SJSA1 (cell line): ENCODE measurements at places on chromosomes 4 and X. TPM values are rescaled to one million over a fixed set of nuclear protein-coding genes. Genes with fewer than 3 reads are reported as not detected.

Gene ZMAT1
- 0.08 TPM in 1 of 2 replicates, not detected in the other for total RNA-seq

Gene EDA
- total RNA-seq: not detected in 2 replicates

GRCh38 chrX:41152221-41152620, 67.0 kb downstream of the USP9X start:
- DNase-seq: no peak

Gene DOK7
- total RNA-seq: 0.05 TPM in 1 of 2 replicates, not detected in the other

DNA sequence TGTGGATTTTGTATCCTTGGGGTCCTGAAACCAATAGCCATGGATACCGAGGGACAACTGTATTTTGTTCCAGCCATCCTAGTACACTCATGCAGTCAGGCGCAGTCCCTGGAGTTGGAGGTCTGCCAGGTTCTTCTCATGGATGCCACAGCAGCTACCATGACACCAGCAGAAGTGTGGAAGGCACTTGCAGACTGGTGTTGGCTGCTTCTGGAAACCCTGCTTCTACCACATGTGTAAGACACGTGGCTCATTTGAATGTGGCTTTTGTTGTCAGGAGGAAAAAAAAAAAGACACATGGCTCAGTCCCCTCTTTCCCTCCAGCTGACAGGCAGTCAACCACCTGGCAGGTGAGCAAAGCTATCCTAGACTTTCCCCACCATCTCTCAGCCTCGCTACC, 19.4 kb downstream of the DRD5 start:
- no peak for DNase-seq

DNA sequence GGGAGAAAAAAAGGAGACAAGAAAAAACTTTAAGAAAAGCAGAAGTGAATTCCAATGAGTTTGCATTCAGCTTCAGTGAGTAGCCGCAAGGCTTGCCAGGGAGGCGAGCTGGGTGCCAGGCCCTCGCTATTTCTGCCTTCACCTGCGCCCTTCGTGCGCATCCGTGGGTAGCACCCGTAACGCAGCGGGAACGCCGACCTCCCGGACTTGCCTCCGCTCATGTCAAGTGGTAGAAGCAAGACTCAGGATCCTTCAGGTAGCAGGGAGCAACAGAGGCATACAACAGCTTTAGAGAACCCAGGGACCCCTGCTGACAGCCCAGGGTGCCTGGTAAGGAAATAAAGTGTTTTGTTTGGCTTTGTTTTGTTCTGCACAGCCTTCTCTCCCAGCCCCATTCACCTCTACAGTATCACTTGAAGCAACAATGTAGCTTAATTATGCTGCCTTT, 140.0 kb upstream of the BCOR start:
- DNase-seq: no peak

DNA sequence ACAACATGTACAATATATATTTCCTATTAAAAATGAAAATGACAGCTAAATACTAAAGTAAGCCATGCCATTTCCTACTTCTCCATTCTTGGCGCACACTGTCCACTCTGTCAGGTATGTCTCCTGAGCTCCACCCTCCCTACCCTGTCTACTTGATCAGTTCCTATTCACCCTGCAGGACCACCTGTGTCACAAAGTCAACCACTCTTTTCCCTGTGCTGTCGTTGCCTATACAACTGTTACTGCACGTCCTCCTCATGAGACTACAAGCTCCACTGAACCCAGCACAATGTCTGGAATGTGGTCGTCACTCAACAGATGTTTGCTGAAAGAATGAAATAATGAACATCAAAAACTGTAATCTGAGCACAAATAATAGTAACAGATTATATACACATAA, 54.9 kb downstream of the SLC9A7 start:
- no peak for DNase-seq

DNA sequence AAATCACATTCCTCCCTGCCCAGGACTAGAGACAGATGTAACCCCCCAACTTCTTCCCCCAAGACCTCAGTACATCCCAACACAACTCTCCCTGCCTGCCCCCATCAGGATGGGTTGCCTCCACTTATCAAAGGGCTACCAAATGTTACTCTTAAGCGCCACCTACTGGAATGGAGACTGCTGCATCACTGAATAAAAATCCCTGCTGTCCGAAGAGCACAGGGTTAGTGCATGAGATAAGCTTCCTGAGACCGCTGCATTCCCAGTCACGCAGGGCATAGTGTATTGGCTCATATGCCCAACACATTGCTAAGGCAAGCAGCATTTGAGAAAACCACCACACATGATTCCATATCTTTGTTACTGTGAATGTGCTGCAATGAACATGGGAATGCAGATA, 544.5 kb downstream of the PPP4R3C start:
- DNase-seq: no peak

Gene GLOD5
- total RNA-seq: not detected in 2 replicates

Gene TRIM2
- total RNA-seq: 11.7 and 22.4 TPM in 2 replicates

Gene RTL5
- 1.5 and 1.8 TPM in 2 replicates for total RNA-seq

GRCh38 chrX:42460706-42461105, 317.3 kb downstream of the PPP1R2C start:
- no peak for DNase-seq

DNA sequence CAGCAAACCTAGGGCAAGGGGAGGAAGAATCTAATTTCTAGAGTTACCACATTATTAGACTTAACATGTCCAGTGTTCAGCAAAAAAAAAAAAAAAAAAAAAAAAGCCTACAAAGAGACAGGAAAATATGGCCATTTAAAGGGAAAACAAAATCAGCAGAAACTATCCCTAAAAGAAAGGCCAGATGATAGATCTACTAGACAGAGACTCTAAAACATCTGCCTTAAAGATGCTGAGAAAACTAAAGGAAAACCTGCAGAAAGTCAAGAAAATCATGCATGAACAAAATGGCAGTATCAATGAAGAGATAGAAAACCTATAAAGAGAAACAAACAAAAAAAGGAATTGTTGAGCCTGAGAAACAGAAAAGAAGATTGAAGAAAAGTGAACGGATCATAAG, 43.8 kb downstream of the NELFA start:
- no peak for DNase-seq

Gene PAPSS1
- 62.3 and 63.2 TPM in 2 replicates for total RNA-seq
